CD4-positive, alpha-beta T cell treated with Interleukin-10 for 1 hour (primary cell): ENCODE measurements at places on chromosomes 3 and 15.

DNA sequence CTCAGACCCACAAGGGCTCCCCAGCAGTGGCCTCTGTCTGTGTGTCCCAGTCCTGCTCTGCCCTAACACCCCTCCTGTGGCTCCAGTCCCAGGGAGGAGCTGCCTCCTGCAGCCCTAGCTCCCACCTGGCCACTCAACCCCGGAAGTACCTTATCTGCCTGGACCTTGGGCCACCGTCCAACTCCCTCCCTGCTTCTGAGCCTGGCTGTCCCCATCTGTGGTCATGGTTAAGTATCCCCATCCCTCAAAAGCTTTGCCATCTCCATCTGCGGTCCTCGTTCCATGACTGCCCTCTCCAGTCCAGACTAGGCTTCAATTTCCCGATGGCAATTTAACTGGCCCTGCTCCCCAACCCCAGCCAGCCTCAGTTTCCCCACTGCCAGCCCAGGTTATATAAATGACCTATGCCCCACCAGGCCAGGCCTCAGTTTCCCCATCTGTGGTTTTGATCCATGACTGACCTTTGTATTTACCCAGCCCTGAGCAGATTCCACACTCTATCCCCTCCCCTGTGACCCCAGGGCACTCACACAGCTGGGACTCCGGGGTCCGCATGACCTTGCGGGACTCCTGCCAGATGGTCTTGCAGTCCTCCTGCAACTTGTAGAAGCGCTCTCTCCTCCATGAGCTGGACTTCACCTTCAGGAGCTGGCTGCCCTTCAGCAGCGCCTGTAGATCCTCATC lies 9.6 kb downstream of the PLCD1 start:
- DNase-seq: no peak

- no peak for DNase-seq
Measured at GRCh38 chr3:167887096-167887495, 151.6 kb downstream of the SERPINI1 start.

DNA sequence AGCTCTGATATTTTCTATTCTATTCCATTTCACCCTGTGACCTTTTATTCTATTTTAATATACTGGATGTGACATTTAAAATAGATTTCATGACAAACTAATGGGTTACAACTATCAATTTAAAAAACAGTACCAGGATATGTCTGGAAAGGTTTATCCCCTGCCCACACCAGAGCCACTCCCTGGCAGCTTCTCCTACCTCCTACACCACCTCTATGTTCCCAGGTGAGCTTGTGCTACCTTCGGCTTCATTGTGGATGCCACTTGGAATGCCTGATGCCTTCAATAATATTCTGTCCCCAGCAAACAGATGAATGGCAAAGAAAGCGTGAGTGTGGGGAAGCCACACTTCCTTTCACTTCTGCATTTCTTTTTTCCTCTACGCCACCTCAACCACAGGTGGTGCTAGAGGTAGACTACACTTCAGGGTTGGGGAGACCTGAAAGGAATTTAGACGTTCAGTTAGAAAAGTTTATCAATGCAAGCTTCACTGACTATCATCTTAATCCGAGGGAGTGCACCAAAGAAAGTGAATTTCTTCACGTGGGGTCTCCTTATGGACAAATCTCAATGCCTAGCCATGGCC lies 213.0 kb downstream of the SSR3 start:
- no peak for DNase-seq

DNA sequence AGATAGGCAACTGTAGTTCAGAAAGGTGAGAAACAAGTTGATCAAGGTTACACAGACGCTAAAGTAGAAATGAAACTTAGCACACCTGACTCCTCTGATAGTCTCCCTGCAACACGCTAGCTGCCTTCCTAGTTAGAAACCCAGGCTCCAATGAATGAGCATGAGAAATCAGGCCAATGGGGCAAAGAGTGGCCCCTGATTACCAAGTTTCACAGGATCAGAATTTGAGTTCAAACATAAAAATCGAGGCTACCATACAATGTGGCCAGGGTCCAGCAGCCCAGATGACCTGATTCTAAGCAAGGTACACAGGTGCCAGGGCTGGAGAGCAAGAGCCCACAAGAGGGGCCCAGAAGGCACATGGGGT lies 7.7 kb downstream of the PLD1 start:
- DNase-seq: no peak

GRCh38 chr15:50876260-50876988 lies 32.1 kb upstream of the AP4E1 start:
- DNase-seq: no peak

DNA sequence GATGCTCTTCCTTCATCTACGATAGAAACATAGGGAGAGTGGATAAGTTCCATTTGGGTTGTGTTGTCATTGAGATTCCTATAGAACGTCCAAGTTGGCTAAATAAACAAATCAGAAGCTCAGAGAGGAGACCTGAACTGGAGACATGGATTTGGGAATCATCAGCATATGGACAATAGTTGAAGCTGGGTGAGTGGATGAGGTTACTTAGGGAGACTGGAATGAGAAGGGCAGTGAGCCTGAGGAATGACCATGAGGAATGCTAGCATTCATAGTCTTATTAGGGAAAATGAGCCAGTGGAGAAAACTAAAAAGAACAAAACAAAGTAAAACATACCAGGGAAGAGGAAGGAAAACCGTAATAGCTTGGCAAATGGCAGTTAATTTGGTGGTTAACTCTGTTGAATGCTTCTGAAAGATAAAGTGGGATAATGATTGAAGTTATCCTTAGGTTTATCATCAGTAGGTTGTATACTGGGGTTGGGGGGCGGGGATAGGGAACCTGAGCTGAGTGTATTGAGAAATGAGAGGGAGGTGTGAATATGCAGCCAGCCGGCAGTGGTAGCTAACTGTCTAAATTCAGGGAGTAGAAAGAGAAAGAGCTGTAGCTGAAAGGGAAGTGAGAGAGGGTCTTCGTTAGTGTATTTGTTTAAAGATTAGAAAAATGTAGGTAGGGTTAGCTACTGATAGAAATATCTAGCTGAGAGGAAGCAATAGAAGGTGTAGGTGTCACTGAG lies 74.6 kb downstream of the ARHGEF26 start:
- DNase-seq: no peak

GRCh38 chr3:146396792-146397191 lies 72.6 kb downstream of the PLSCR2 start:
- DNase-seq: no peak

- no peak for DNase-seq
Measured at GRCh38 chr15:47340571-47340920, 376.8 kb upstream of the SEMA6D start.

DNA sequence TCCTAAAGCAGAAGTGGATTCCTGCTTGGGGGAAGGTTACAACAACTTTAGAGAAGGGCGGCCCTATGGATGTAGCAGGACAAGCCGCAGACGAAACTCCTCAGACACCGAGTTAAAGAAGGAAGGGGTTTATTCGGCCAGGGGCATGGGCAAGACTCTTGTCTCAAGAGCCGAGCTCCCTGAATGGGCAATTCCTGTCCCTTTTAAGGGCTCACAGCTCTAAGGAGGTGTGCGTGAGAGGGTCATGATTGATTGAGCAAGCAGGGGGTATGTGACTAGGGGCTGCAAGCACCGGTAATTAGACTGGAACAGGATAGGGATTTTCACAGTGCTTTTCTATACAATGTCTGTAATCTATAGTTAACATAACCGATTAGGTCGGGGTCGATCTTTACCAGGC lies 879 bp upstream of the PDHB start:
- DNase-seq: no peak

DNA sequence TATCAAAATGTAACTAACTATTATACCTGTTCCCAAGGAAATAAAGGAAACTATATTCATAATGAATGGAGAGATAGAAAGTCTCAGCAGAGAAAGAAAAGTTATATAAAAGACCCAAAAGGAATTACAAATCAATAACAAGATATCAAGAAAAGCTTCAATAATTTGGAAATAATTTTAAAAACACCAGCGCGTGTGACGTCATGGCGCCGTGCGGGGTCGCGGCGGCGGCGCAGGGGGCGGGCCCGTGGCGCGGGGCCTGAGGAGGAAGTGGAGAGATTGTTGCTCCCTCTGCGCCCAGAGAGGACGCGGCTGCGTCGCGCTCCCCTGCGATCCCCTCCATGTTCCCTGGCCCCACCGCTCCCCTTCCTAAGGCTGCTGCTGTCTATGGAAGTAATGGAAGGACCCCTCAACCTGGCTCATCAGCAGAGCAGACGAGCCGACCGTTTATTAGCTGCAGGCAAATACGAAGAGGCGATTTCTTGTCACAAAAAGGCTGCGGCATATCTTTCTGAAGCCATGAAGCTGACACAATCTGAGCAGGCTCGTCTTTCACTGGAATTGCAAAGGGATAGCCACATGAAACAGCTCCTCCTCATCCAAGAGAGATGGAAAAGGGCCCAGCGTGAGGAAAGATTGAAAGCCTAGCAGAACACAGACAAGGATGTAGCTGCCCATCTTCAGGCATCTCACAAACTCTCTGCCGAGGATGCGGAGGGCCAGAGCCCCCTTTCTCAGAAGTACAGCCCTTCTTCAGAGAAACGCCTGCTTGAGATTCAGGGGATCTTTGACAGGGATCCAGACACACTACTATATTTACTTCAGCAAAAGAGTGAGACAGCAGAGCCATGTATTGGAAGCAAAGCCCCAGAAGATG lies 4.1 kb downstream of the XCR1 start:
- DNase-seq: no peak

- DNase-seq: no peak
Measured at GRCh38 chr3:20141851-20142250, 44.2 kb downstream of the SGO1 start.

- no peak for DNase-seq
Measured at GRCh38 chr15:97009031-97009431, 678.5 kb downstream of the NR2F2 start.
